ENCODE measurements at places on chromosomes 12 and 14.

GRCh38 chr12:64265839-64266238 lies 43.7 kb upstream of the KICS2 start:
- DNase-seq: no peak

DNA sequence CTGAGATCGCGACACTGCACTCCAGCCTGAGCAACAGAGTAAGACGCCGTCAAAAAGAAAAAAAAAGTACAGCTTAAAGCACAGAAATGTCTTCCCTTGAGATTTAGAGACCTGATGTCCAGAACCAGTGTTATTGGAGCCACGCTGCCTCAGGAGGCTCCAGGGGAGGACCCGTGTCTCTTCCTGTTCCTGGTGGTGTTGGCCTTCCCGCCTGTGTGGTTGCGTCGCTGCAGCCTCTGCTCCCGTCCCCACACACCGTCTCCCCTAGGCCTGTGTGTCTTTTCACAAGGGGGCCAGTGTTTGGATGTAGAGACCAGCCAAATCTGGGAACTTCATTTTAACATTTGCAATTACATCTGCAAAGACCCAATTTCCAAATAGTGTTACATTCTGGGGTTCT lies 8.6 kb upstream of the FBRSL1 start:
- no peak for DNase-seq

GRCh38 chr14:68473794-68474193 lies 319.1 kb downstream of the ZFP36L1 start:
- DNase-seq: no peak

- DNase-seq: no peak
These were observed 99.2 kb downstream of the PIWIL1 start for GRCh38 chr12:130436741-130437501.

DNA sequence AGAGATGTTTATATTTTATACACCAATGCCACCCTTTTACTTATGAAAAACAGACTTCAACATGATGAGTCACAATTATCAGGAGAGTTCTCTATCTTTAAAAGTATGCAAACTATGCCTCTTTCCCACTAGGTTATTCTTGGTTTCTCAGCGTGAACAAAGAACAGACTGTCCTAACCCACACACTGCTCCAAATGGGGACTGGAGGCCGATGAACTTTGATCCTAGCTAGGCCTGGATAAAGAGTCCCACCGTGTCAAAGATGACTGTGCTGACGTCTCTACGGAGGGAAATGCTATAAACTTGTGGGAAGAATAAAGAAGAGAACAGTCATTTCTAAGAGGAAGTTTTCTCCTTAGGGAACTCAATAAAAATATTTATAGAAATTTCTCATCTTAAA lies 160.1 kb downstream of the EPS8 start:
- peak; percentile 92 for DNase-seq

GRCh38 chr12:70319605-70320004 lies 46.5 kb upstream of the KCNMB4 start:
- no peak for DNase-seq

- DNase-seq: peak; percentile 41
These were observed 82.4 kb downstream of the ARL6IP4 start for GRCh38 chr12:123062681-123063486.
